ENCODE measurements at places on chromosomes 5 and 9. TPM values are rescaled to one million over a fixed set of nuclear protein-coding genes. Genes with fewer than 3 reads are reported as not detected.

- no peak for DNase-seq
These were observed 158.6 kb downstream of the PAPPA start for GRCh38 chr9:116312221-116312620.

DNA sequence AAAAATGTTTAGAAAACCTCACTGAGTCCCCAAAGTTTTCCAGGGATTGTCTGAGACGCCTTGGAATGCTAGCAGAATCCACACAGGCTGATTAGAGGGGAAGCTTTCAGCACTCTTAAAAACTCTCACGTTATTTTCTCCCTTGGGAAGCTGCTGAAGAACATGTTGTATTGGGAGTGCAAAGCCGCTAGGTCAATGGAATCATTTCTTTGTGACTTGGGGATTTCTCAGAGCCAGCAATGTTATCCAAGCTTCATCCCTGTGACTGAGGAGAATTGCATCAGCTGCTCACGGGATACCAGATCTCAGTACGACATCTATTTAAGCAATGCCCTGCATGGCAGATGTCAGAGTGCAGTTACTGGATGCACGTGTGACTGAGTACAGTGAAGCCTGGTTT is 426.4 kb upstream of the MPDZ start:
- DNase-seq = peak; percentile 55

DNA sequence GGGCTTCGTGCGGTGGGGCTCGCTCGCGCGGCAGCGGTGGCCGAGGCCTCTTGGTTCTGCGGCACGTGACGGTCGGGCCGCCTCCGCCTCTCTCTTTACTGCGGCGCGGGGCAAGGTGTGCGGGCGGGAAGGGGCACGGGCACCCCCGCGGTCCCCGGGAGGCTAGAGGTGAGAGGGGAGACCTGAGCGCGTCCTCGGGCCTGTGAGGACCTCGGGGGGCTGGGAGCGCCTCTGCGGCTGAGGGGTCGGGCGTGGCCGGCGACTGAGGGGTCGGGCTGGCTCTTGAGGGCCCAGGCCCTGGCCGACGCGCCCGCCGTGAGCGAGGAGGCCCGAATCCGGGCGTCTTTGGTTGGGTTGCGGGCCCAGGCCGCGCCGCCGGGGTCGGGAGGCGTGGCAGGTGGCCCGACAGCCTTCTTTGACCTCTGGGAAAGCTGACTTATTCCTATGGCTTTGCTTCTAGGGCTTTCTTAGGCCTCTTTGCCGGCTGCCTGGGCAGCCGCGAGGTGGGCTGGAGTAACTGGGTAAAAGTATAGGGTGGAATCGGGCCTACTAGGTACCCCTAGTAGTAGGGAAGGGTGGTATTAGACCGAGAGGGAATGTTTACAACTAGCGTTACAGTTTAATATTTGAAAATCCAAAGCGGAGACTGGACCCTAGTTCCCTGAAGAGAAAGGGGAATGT is at the start of gene CANX:
TSS of gene CANX (plus strand) at position 33 of the 681 bp plus-strand sequence. CDS start 6,715 bp downstream, outside the sequence.
- no peak for DNase-seq

DNA sequence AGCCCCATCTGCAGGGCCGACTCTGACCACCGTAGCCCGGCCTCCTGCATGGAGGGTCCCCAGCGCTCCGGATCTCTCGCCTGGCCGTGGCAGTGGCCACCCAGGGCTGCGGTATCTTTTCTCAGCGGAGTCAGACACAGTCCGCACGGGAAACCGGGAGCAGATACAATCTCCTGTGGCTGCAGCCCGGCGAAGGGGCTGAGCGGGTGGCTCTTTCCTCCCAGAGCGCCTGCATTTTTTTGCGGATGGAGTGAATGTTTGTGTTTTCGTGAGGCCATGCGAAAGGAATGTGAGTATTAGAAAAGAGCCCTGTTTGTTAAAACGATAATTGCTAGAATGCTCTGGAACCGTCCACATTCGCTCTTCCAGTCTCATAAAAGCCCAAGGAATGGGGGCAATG is 53.4 kb upstream of the PTCH1 start:
- DNase-seq = no peak

The CCL27 gene
- total RNA-seq = not detected

GRCh38 chr9:14909181-14909580 is 1.0 kb downstream of the FREM1 start:
- no peak for DNase-seq

The DIRAS2 gene
- not detected for total RNA-seq

DNA sequence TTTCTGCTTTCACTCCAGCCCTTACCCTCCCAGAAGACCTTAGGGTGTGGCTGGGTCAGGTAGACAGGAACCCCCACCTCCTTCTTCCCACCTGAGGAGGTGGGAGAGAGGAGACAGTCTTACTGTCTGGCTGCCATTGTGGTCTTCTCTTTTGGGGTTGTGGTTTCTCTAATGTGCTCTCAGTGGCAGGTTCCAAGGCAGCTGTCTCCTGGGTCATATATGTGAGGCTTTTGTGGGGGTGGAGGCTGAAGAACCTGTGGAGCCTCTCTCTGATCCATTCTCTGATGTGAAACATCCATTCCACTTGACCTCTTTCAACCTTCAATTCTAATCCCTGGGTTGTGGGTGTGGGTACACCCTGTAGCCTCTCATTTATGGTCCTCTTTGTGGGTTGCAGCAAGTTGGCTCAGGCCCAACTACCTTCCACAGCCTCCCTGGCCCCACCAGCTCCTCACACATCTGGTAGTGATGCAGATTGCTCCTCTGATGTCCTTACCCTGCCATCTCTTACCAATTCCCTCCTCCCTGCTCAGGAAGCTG is 118.4 kb downstream of the CEP120 start:
- no peak for DNase-seq

GRCh38 chr5:172090976-172091547 is 84.6 kb upstream of the FBXW11 start:
- no peak for DNase-seq

GRCh38 chr9:125672876-125673275 is 34.1 kb downstream of the MAPKAP1 start:
- no peak for DNase-seq

DNA sequence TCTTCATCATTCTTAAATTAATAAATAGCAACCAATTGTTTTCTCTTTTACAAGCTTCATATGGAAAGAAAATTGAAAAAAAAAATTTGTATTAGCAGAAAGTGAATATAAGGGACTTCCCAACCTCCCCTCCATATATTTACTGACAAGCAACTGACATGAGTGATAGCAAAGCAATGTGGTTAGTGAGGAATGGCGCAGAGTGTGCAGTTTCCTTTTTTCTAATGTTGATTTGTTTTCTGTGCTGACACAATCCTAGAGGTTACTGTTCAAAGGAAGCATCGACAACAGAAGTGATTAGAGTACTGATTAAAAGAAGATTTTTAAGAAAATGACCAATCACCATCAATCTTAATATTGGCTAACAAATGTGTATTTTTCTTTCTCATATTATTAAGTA is 1.7 kb upstream of the PTGER4 start:
- DNase-seq = no peak

DNA sequence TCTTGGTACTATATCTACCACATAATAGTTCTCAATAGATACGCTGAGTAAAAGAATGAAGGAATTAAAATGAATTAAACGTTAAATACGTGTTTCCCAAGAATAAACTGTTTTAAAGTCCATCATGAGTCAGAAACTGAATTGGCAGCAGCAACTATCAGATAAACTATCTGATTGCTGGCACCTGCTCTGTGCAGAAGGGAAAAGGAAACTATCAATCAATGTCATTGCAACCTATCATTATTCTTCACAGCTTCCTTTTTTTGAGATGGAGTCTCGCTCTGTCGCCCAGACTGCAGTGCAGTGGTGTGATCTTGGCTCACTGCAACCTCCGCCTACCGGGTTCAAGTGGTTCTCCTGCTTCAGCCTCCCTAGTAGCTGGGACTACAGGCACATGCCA is 8.8 kb upstream of the WDR36 start:
- DNase-seq = no peak

DNA sequence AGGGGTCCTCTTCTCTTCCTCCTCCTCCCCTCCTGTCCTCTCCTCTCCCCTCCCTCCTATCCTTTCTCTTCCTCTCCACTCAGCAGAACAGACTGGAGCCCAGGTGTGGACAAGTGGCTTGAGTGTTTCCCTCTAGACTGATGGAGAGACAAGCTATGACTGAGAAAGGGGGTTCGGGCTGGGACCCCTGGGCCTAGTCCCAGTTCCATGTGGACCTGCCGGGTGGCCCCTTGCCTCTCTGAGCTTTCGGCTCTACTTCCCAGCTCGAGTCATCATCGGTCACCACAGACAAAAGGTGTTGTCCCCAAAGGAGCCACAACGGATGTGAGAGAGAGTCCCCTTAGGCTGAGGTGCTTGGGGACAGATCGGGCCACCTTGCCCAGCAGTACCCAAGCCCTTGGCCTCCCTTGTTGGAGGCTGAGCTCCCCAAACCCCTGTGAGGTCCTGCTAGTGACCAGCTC is 3.4 kb upstream of the RXRA start:
- no peak for DNase-seq

- no peak for DNase-seq
These were observed 50.4 kb upstream of the PTGS1 start for GRCh38 chr9:122320413-122320881.

DNA sequence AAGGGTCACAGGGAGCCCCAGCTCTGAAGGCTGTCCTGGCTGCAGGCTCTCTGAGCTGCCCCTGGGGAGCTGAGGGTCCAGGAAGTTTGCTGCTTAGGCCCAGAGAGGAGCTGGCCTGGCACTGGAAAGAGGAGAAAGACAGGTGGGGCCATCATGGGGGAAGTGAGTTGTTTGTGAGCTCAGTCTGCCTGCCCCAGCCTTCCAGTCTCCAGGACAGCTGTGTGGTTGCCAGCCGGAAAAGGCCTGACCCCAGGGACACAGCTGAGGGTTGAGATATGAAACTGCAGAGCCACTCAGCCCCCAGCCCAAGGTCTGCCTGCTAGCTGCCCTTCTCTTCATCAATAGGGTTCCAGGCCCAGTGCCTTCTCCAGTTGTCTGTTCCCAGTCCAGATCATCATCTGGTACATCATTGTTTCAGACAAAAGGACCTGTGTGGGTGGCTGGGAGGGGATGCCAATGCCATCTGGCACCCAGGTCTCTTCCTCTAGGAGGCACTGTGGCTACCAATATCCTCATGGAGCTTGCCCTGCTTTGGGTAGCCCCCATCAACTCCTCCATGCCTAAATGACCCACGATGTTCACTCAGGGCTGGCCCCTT is 4.3 kb upstream of the DDX41 start:
- no peak for DNase-seq

The PTTG1 gene
- total RNA-seq = 1.4 TPM

- DNase-seq = no peak
These were observed 6.1 kb downstream of the SAR1B start for GRCh38 chr5:134626369-134627014.

The GRM6 gene
- not detected for total RNA-seq

GRCh38 chr9:89899573-89899972 is 294.8 kb downstream of the GADD45G start:
- DNase-seq = no peak

DNA sequence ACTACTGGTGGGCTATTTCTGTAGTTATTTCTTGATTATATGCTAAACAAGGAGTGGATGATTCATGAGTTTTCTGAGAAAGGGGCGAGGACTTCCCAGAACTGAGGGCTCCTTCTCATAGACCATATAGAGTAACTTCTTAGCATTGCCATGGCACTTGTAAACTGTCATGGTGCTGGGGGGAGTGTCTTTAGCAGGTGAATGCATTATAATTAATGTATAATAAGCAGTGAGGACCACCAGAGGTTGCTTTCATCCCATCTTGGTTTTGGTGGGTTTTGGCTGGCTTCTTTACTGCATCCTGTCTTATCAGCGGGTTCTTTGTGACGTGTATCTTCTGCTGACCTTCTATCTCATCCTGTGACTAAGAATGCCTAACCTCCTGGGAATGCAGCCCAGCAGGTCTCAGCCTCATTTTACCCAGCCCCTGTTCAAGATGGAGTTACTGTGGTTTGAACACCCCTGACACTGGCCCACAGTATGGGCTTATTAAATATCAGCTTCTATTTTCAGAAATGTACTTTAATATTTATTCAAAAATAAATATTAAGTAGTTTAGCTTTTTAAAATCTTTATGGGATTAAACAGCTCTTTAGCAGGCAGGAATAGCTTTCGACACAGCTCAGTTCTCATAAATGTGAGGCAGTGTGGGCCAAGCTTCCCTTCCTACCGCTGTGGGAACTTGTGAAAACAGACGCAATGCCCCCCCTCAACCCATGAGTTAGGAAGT is 44.4 kb downstream of the GALNT12 start:
- no peak for DNase-seq

GRCh38 chr5:568061-568781 is 43.9 kb upstream of the CEP72 start:
- DNase-seq = no peak

GRCh38 chr5:15798006-15798405 is 298.0 kb downstream of the FBXL7 start:
- peak; percentile 17 for DNase-seq

DNA sequence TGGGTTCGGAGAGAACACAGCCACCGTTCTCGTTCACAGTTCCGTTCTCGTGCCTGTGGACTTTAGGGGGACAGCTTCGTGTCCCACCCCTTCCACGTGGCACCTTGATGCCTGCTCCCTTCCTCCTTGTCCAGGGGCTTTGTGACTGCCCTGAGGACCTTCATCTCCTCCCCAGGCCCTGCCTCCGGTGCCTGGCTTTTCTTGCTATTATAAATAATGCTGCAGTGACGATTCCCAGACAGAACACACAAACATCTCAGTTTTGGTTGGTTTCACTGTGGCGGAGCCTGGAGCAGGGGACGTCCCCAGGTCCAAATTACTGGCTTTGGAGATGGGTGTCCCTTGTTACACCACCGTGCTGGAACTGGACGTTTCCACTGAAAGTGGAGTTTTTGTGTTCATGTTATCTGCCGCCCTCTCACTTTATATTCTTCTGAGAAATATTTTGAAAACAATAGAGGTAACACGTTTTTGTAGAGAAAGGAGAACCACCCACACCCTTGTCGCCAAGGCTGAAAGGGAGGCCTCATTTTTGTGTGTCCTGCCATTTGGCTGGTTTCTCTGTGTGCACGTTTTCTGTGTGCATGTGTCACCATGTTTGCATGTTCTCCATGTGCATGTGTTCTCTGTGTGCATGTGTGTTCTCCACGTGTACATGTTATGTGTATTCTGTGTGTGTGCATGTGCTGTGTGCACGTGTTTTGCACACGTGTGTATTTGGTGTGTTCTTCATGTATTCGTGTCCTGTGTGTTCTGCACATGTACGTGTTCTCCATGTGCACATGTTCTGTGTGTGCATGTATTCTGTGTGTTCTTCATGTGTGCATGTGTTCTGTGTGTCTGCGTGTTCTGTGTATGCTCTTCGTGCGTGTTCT is 24.2 kb downstream of the WNK2 start:
- no peak for DNase-seq

- no peak for DNase-seq
These were observed 52.5 kb downstream of the FNBP1 start for GRCh38 chr9:129990269-129991010.

DNA sequence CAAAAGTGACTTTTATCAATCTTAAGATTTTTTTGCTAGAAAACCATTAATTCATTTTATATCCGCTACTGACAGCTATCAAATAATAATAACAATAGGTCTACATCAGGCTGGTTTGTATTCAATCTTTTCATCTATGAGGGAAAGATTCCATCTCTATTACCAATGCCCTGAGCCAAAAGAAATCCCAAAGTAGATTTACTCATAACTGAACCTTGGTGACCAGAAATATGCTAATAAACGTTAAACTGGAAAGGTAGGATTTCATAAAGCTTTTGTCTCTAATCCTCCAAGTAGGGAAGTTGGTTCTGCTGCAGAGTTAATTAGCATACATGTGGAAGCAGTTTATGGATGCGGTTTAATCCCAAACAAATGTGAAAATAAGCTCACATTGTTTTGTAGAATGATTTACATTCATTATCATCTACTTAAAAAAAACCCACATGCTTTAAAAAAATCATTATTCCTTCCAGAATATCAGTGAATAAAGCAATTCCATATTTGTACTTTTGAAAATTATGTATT is 715.5 kb downstream of the CETN3 start:
- no peak for DNase-seq
